ENCODE measurements at places on chromosomes 6 and 20. TPM values are rescaled to one million over a fixed set of nuclear protein-coding genes. Genes with fewer than 3 reads are reported as not detected.

Gene TNF
- polyA plus RNA-seq, result not detected

Gene ADGRF5
- polyA plus RNA-seq, result not detected

Gene KCNQ2
- polyA plus RNA-seq, result 8.7 TPM

Gene TCP11
- polyA plus RNA-seq, result 0.94 TPM

Gene FAM217A
- polyA plus RNA-seq, result not detected

Gene NKX2-2
- 0.69 TPM for polyA plus RNA-seq

Gene AK9
- polyA plus RNA-seq, result 25.7 TPM

Gene SUPT3H
- 15.3 TPM for polyA plus RNA-seq

Gene PPP1R18
- 1.7 TPM for polyA plus RNA-seq

Gene METTL24
- not detected for polyA plus RNA-seq

Gene DLK2
- 15.0 TPM for polyA plus RNA-seq

Gene ENPP4
- polyA plus RNA-seq, result 46.4 TPM

Gene ADTRP
- polyA plus RNA-seq, result 1.3 TPM

Gene ULBP3
- not detected for polyA plus RNA-seq

Gene ZBTB12
- not detected for polyA plus RNA-seq

Gene STMN3
- 32.0 TPM for polyA plus RNA-seq

Gene NRSN1
- 130 TPM for polyA plus RNA-seq

Gene PDE10A
- 20.0 TPM for polyA plus RNA-seq

Gene TRIM15
- not detected for polyA plus RNA-seq

Gene KLHDC3
- polyA plus RNA-seq, result 23.8 TPM

Gene RIMS4
- 0.04 TPM for polyA plus RNA-seq

Gene PEX7
- 28.9 TPM for polyA plus RNA-seq

Gene KHDC1L
- polyA plus RNA-seq, result not detected

Gene POPDC3
- polyA plus RNA-seq, result 13.5 TPM

Gene CST5
- not detected for polyA plus RNA-seq

Gene CCR6
- polyA plus RNA-seq, result 1.5 TPM

Gene KIF25
- 13.7 TPM for polyA plus RNA-seq

Gene SPDEF
- polyA plus RNA-seq, result not detected
